ENCODE measurements at places on chromosomes 2 and 18. TPM values are rescaled to one million over a fixed set of nuclear protein-coding genes. Genes with fewer than 3 reads are reported as not detected.

MAP3K19 gene
- 0.53 TPM for polyA plus RNA-seq

DNA sequence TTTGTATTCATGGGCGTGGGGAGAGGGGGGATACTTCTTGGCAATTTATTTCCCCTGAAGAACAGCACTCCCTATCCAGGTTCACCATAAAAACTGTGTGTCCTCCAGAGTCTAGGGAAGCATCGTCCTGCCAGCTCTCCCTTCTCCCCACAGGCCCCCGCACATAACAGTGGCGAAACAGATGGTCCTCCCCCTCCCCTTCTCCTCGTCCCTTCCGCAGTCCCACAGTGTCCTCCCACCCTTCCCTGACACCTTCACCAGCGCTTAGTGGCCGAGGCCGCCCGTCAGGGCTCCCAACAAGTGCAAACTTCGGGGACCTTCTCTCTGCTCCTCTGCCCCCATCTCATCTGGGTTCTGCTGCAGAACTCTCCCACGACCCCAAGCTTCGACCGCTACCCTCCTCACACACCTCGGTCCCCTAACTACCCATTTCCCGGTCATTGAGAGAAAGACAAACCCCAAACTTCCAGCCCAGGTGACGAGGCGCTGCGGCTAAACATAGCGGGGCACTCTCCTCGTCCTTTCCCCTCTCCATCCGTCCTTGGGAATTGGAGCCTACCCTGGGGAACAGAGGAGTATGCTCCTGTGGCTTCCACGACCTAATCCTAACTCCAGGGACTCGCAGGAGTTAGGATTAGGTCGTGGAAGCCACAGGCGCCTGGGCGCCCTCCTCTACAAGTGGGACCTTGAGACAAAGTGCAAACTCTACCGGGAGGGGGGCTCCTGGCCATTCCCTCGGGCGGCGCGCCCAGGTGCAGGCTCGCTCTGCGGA lies 971 bp downstream of the ZNF385B start:
- DNase-seq, result no peak

MSTN gene
- polyA plus RNA-seq, result 2.1 TPM

ZNF892 gene
- 4.9 TPM for polyA plus RNA-seq

POTEJ gene
- polyA plus RNA-seq, result not detected

ST8SIA3 gene
- 0.17 TPM for polyA plus RNA-seq

ANKRD30BL gene
- polyA plus RNA-seq, result 0.36 TPM

GRCh38 chr2:168490015-168490874 lies 34.2 kb downstream of the CERS6 start:
- DNase-seq, result no peak

IGFBP2 gene
- 296 TPM for polyA plus RNA-seq

DNA sequence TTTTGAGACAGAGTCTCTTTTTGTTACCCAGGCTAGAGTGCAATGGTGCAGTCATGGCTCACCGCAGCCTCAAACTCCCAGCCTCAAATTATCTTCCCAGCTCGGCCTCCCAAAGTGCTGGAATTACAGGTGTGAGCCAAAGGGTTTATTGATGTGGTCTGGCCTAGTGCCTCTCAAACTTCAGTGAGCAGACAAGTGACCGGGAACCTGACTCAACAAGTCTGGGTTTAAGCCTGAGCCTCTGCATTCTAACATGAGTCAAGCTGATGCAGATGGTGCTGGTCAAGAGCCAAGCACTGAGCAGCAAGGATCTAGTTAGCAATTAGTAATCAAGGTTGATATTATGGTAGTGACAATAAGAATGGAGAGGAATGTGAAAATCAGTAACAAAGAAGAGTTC lies 21.3 kb downstream of the CDK15 start:
- no peak for DNase-seq

DNA sequence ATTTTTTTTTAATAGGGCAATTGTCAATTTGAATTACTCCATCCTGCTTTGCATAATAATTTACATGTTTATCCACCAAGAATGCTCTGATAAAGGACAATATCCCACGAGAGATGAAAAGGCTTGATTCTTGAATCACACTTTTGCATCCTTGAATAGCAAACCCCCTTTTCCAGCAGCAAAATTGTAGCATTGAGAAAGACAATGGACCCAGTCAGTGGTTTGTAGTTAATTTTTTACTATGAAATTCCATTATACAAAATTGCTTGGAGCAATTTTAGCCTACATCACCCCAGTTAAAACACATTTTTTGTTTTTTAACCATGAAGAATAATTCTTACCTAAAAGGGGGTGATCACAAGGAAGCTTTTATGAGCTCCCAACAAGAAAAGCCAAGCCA lies 255.1 kb downstream of the RND3 start:
- DNase-seq, result no peak

CNDP1 gene
- 0.73 TPM for polyA plus RNA-seq

LPIN1 gene
- polyA plus RNA-seq, result 19.6 TPM

DNA sequence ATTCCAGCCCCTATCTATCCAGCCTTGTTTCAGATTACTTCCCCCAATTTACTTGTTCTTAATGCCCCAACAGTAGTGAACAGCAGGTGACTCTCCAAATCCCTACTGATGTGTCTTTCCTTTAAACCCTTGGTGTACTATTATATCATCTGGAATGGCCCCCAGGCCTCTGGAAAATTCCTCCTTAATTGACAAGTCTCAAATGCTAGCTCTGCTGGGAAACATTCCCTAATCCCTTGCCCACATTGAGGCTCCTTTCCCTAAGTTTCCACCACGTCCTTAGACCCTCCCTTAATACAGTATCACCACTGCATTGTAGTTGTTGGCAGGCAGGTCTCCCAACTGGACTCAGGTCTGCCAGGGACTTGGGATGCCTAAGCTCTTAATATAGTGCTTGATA lies 41.0 kb downstream of the MYO3B start:
- DNase-seq, result no peak

DNA sequence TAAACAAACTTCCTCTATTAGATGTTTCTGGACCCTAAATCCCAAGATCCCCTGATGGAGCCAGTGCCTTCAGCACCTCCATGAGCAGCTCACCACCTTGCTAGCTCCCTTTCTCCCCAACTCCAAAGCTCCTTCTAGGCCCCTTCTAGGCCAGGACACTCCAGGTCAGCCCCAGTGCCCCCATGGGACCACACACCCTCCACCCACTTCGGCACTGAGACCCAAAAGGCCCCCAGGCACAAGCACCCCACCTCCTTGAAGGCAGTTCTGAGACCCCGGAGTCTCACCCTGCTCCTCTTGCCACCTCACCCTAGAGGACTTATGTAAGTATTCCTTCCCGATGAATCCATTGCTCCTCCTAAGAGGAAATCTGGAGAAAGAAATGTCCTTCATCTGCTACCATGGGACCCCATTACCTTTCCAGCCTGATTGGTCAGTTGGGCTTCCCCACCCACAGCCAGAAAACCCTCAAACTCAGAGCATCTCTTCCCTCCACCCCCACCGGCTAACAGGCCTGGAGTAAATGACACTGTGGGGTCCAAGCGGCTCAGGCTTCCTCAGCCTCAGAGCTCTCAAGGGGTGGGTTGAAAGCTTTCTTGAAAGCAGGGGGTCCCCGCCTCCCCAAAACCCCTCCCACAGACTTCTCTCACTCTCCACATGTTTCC lies 9.8 kb upstream of the ARMC9 start:
- no peak for DNase-seq

CYP26B1 gene
- polyA plus RNA-seq, result 20.6 TPM

DNA sequence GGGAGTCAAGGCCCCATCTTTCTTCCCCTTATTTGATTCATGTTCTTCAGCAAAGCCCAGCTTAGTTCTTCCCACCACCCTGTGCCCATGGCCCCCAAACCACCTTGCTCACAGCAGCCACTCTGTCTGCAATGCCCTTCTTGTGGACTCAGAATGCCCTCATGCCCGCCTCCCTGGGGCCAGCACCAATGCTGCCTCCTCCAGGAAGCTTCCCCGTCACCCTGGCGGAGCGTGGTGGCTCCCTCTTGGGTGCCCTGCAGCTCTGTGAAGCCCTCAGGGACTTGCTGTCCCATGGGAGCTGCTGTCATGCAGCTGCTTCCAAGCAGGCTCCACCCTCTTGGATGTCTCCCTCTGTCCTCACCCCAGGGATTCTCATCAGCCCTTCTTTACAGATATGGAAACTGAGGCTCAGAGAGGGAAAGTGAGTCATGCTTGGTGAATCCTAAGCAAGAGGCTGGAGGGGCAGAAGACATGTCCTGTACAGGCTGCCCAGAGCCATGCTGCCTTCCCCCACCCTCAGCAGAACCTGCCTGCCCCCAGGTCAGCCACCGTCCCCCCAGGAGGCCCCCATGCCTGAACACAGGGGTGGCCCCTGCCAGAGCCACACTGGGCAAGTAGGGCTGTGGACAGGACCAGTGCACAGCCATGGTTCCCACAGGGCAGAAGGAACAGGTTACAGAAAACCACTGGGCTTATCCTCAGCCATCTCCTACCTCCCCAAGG lies 11.8 kb upstream of the DUSP2 start:
- no peak for DNase-seq

CD8A gene
- 1.0 TPM for polyA plus RNA-seq

DNA sequence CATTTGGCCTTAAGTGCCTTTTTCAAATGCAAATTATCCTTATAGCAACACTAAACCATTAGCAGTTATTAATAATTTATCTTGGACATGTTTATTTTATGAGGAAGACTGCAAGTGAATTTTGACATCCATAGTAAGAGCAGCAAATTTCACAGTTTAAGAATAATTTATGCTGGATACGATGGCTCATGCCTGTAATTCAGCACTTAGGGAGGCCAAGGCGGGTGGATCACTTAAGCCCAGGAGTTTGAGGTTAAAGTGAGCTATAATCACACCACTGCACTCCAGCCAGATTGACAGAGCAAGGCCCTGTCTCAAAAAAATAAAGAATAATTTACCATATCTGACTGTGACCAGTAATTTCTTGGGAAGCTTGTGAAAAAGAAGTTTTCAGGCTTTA lies 286.2 kb downstream of the TMX3 start:
- DNase-seq, result no peak

- no peak for DNase-seq
These were observed 46.2 kb upstream of the ARHGAP28 start for GRCh38 chr18:6683112-6683876.

NHEJ1 gene
- polyA plus RNA-seq, result 20.1 TPM

GRCh38 chr18:50338122-50338521 lies 36.7 kb upstream of the SKA1 start:
- no peak for DNase-seq

- no peak for DNase-seq
These were observed 181.8 kb downstream of the AGPS start for GRCh38 chr2:177574356-177574755.

- DNase-seq, result no peak
These were observed 46.7 kb downstream of the RPL37A start for GRCh38 chr2:216545359-216545758.

DNA sequence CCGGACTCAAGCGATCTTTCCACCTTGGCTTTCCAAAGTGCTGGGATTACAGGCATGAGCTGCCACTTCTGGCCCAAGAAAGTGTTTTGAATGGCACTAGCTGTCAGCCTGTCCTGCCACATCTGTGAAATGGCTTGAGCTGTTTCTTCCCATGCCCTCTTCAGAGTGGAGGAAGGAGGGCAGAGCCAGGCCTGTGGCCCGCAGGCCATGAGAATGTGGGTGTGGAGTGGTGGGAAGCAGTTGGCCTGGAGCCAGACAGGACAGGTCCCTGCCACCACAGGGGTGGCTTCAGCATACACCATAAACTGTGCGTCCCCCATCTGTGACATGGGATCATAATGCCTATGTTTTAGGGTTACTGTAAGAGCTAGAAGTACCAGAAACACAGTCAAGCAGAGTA lies 6.5 kb downstream of the SLC66A3 start:
- DNase-seq, result no peak

DNA sequence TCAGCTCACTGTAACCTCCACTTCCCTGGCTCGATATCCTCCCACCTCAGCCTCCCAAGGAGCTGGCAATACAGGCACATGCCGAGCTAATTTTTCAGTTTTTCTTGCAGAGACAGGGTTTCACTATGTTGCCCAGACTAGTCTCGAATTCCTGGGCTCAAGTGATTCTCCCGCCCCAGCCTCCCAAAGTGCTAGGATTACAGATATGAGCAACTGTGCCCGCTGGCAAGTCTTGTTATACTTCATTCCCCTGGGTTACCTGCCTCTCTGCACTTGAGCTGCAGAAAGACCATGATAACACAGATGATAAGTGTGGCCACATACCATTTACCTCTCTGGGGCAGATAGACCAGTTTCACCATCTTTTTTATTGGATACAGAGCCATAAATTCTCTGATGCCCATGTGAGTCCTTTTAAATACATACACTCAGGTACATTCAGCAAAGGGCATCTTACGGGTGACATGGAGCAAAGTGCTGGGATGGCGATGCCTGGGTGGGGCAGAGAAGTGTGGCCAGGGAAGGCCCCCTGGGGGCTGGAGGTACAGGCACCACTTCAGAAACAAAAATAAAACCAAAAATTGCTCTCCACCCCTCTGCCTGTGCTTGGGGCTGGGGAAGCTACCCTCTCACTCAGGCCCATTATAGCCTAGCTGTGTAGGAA lies 20.4 kb downstream of the CCT7 start:
- no peak for DNase-seq

DNA sequence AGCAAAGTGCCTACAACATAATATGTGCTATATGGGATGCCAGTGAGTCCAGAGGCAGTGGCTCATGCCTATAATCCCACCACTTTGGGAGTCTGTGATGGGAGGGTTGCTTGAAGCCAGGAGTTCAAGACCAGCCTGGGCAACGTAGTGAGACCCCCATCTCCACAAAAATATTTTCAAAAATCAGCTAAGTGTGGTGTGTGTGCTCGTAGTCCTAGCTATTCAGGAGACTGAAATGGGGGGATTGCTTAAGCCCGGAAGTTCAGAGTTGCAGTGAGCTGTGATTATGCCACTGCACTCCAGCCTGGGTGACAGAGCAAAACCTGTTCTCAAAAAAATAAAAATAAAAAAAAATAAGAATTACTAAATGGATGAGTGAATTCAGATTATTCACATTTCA lies 23.4 kb downstream of the OTX1 start:
- DNase-seq, result no peak

GRCh38 chr2:134760385-134760784 lies 41.6 kb upstream of the TMEM163 start:
- no peak for DNase-seq
